Suppressor macrophage treated with lipopolysaccharide for 4 hours (primary cell): ENCODE measurements at places on chromosomes 2 and 18.

- DNase-seq, result no peak
Measured at GRCh38 chr2:98058191-98058975, 28.6 kb upstream of the VWA3B start.

DNA sequence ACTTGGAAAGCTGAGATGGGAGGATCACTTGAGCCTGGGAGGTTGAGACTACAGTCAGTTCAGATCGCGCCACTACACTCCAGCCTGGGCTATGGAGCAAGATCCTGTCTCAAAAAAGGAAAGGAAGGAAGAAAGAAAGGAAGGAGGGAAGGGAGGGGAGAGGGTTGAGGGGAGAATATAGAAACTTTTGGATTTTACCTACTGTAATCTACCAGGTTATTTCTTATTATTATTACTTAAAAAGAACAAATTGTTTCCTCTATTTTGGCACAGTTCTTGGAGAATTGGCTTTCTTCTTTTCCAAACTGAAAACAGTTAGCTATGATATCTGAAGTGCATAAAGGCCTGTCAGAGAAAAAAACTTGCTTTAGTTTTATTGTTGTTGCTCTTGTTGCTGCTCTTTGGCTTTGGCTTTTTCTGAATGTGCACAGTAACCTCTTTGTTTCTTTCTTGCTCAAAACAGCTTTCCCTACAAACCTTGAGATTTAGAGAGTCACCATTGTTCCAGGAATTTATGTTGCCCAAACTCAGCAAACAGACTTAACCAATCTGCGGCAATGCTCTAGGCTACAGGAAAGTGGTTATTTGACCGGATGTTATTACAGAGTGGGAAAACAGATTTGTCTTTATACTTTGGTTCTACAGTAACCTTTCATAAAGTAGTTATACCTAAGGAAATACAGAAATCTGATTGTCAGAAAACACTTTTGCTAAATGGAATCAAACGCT, 214.9 kb downstream of the XIRP2 start:
- DNase-seq, result no peak

- no peak for DNase-seq
Measured at GRCh38 chr2:69776886-69777785, 35.2 kb downstream of the ANXA4 start.

DNA sequence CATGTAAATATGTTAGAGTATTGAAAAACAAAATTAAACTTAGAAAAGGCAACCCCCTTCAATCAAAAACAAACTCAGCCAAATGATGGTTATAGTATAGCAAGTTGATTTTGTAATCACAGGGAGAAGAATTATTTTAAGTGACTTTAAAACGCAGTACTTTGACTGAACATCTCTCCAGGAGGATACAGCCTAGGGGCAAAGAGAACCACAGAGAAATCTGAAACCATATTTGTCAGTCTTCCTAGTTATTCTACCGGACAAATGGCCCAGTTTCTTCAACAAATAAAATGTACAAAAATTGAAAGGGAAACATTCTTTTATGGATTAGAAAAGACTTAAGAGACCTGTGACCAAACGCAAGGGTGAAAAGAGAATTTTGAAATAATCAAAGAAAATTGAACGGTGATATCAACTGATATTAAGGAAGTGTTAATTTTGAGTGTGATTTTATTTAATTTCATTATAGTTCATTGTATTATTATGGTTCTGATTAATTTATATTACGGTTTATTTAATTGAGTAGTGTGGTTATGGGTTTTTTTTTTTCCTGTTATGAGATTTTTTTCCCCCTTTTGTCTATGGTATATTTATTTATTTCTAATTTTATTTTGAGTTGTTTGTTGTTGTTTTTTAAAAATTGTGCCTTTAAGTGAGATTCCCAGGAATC, 75.3 kb downstream of the HNRNPLL start:
- DNase-seq, result no peak

- no peak for DNase-seq
Measured at GRCh38 chr2:72109291-72109690, 38.4 kb downstream of the CYP26B1 start.

GRCh38 chr2:164084066-164084465, 348.3 kb upstream of the FIGN start:
- DNase-seq, result no peak

DNA sequence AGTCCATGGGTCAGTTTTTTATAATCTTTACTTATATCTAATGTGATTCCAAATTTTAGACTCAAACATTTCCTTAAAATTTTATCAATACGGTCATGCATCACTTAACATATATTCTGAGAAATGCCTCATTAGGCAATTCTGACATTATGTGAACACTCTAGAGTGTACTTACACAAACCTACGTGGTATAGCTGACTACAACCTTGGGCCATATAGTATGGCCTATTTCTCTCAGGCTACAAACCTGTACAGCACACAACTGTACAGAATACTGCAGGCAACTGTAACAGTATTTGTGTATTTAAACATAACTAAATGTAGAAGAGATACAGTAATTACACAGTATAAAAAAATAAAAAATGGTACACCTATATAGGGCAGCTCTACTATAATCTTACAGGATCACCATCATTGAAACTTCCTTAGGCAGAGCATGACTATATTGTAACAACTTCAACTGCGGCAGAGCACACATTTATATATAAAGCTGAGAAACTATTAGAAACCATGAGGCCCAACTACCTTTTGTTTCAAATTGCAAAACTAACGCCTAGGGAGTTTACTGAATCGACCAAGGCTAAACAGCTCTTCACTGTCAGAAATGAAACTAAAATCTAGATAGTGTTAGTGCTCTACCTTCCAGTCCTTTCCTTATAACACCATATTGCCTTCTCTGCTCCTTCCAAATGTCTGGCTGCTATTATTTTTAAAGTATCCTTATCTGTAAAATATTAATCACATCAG, 6.9 kb downstream of the YES1 start:
- DNase-seq, result no peak

DNA sequence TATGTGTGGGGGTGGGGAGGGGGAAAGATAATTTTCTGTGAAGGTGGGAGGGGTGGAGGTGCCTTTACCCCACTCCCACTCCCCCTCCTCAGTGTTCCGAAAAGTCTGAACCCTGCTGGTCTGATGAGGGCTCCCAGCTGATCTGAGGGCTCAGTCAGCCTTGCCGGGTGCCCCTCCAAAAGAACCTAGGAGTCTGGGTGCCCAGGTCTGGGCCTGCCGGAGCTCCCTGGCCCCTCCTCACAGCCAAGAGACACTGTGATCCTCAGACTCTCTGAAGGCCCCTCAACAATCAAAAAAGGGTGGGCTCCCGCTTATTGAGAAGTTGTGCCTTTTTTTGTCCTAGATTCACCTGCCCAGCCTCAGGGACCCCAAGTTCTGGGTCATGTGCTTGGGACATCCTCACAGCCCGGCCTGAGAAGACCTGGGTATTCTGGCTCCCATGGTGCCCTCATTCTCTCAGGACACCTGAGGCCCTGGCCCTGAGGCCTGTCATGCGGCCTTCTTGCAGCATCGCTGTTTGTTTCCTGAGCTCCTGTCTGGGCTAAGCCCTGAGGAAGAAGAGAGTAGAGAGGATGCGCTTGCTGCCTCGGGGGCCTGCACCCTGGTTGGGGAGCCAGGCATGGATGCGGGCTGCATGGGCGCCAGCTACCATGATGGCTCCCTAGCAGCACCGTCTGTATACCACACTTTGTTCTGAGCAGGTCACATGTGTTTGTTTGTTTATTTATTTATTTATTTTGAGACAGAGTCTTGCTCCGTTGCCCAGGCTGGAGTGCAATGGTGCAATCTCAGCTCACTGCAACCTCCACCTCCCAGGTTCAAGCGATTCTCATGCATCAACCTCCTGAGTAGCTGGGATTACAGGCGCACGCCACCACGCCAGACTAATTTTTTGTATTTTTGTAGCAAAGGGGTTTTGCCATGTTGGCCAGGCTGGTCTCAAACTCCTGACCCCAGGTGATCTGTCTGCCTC, 44.0 kb downstream of the SDC1 start:
- DNase-seq, result no peak

DNA sequence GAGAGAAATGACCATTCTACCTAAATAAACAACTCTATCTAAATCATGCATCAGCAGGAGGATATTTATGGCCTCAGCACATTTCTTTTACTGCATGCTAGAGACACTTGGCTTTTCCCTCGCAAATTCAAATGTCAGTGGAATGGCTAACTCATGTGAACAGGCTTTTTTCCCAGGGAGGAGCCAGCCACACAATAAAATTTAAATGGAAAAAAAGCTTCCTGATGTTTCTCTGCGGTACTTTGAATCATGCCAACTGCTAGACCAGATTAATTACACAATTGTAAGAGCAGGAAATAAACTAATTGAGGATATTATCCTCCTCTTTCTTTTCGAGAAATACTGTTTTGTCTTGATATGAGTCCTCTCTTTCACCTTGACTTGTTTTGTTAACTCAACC, 676.3 kb downstream of the IRS1 start:
- no peak for DNase-seq
